NCI-H446 (cell line): ENCODE measurements at places on chromosomes 7 and 10.

GRCh38 chr7:44274623-44274975, 50.8 kb downstream of the CAMK2B start:
- no peak for DNase-seq

- DNase-seq, result no peak
These were observed at the start of gene DDC for GRCh38 chr7:50564640-50565558. DDC (minus strand) TSS chr7:50565405; CDS start chr7:50544085, 21,320 bp downstream.

- DNase-seq, result no peak
These were observed 68.8 kb downstream of the OSBPL3 start for GRCh38 chr7:24911213-24911603.

DNA sequence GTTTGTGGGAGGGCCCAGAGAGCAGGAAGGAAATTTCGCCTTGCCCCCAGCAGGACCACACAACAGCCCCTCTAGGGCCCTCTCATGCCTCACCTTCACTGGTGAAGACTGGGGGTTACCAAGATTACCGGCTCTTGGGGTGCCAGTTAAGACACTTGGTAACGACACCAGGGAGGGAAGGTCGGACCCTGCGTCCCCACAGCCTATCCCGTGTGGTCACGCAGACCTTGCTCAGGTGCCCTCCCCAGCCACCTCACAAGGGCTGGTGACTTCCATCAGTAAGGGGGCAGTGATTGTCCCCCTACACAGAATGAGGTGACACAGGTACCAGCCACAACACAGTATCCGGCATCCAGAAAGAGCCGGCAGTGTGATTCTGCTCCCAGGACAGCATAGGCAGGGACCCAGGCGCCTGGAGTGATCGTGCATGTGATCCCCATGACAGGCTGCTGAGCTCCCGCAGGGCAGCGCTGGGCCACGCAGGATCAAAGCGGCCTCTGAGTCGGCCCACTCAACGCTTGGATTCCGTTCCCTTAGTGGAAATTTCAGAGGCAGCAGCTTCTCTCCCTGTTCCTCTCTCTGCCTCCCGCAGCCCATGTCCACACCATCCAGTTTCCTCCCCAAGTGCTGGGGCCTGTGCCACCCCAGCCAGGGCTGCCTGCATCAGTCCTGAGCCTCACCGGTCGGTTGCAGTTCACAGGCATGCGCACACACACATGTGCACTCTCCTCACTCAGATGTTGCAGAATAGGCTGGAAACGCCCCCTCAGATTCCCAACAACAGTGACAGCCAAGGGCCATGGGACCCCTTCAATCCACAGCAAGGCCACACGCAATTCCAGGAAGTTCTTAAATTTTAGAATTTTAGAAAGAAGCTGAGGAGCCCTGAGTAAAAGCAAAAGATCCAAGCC, 35.8 kb downstream of the CAMK2B start:
- no peak for DNase-seq

DNA sequence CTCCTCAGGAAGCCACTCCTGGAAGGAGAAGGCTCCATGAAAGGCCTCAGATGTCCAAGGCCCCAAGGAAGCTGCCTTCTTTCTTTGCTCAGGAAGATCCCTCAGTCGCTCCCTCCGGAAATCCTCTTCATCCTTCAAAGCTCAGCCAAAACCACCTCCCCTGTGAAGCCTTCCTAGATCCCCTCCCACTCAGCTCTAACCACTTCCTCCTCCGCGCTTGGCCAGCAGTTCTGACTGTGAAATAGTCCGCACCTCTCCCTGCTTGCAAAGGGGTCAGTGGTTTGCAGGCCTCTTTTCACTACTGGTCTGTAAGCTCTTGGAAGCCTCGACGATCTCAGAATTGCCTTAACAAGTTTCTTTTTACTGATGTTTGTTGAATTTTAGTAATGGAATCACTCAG, 23.9 kb downstream of the PYROXD2 start:
- DNase-seq, result no peak

- no peak for DNase-seq
These were observed 253.7 kb upstream of the PITRM1 start for GRCh38 chr10:3426190-3426845.

- no peak for DNase-seq
These were observed 66.9 kb downstream of the CFAP46 start for GRCh38 chr10:132875435-132875834.
